Dermis blood vessel endothelial cell (primary cell): ENCODE measurements at places on chromosomes 1 and 21. TPM values are rescaled to one million over a fixed set of nuclear protein-coding genes. Genes with fewer than 3 reads are reported as not detected.

- DNase-seq: no peak
These were observed 35.8 kb upstream of the JAK1 start for GRCh38 chr1:65002156-65002507.

Gene KRTAP19-3
- not detected in 2 replicates for total RNA-seq

- DNase-seq: no peak
These were observed 27.9 kb downstream of the LIN9 start for GRCh38 chr1:226281058-226281457.

DNA sequence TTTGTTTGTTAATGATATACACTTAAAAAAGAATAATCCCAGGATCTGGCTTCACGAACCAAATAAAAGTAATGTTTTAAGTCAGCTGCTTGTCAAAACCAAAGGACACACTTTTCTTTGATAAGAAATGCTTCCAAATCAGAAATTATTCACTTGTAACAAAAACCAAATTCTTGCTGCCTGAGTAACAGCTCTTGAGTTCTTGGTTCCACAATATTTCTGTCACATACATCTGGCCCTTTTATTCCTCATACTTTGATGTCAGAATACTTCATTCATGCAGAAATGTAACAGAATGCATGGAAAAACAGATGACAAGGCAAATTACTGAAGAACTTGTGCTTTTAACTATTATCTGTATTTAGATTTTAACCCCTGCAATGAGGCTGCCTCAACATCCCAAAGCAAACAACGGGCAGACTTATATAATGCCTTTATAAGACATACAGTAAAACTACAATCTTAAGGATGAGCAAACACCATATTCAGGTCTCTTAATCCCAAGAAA, 1.5 kb downstream of the VAMP4 start:
- no peak for DNase-seq

Gene TPRG1L
- 29.4 and 32.9 TPM in 2 replicates for total RNA-seq

Gene ZNF697
- total RNA-seq: 21.1 and 23.1 TPM in 2 replicates

GRCh38 chr1:219173758-219174459, at the start of gene LYPLAL1:
LYPLAL1 (plus strand) TSS chr1:219173878; CDS start chr1:219173891, 13 bp downstream.
- peak; percentile 95 for DNase-seq

DNA sequence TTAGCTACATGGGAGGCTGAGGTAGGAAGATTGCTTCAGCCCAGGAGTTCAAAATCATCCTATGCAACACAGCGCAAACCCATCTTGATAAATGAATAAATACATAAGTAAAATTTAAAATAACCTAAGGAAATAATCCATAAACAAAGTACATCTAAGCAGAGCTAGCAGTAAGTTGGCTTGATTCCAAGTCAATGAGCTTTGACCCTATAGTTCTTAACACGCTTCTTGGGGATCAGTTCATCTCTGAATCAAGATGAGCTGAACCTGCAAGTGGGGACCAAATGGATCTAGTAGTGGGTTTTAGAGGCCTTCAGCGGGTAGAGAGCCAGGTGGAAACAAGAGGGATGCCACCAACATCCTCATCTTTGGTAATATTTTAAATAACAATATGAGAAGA, 31.5 kb upstream of the PHGDH start:
- DNase-seq: no peak

DNA sequence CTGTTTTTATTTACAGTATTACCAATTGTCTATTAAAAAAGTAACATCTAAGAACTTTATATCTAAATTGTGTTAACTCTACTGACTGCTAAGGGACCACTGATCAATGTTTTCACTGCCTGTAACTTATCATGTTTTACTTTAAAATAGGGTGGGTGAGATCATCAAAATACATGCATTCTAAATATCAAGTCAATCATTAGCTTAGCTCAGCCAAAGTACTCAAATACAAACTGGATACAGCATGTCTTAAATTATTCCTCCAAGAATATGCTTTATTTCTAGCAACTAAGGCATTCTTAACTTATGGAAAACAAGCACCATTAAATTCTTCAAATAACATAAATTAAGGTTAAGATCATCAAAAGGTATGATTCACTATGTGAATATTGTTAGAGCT, 638.7 kb upstream of the RGS18 start:
- no peak for DNase-seq

GRCh38 chr1:116332451-116332850, 40.6 kb upstream of the ATP1A1 start:
- no peak for DNase-seq

DNA sequence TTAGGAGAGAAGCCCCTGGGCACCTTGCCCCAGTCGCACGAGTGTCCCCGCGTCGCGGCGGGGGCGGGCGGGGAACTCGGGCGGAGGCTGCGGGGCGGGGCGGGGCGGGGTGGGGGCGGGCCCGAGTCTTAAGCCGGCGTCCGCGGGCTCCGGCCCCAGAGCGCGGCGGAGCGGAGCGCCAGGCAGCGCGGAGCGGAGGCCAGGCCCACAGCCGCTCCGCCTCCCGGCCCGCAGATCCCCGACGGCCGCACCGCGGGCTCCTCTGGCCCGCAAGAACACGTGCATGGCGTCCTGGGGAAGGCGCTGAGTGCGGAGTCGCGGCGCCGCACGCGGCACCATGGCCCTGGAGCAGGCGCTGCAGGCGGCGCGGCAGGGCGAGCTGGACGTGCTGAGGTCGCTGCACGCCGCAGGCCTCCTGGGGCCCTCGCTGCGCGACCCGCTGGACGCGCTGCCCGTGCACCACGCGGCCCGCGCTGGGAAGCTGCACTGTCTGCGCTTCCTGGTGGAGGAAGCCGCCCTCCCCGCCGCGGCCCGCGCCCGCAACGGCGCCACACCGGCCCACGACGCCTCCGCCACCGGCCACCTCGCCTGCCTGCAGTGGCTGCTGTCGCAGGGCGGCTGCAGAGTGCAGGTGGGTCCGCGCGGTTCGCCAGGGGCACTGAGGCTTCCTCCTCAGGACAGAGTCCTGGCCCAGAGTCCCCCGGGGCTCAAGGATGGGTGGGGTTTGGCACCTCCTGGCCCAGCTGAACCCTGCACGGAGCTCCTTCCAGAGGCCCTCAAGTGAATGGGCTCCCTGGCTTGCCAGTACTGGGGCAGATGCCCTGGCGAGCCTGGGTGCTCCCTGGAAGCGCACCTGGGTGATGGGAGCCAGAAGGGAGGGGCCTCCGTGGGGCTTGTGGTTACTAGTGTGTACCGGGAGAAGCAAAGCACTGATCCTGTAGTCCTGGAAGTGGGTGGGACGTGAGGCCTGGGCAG, at the start of gene ESPN:
TSS of gene ESPN (plus strand) at position 158 of the 975 bp plus-strand sequence. CDS start at position 338, 180 bp downstream.
- no peak for DNase-seq

DNA sequence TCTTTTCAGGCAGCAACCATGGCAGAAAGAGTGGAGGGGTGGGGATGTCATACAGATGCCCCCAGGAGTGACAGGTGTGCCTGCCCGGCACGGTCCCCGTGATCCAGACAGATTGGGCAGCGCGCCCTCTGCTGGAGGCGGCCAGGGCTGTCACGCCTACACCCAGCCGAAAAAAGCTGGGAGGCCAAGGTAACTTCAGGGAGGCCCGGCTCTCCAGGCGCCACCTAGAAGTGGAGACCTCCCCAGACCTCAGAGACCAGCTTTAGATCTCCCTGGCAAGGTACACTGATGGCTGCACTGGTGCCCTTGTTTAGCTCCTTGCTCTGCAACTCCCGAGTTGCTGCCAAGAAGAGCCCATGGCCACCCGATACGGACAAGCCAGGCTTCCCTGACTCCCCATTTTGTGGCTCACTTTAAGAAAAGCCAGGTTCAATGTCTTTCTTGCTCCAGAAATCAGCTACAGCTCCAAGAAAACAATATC, 6.6 kb downstream of the GOLT1A start:
- peak; percentile 67 for DNase-seq

DNA sequence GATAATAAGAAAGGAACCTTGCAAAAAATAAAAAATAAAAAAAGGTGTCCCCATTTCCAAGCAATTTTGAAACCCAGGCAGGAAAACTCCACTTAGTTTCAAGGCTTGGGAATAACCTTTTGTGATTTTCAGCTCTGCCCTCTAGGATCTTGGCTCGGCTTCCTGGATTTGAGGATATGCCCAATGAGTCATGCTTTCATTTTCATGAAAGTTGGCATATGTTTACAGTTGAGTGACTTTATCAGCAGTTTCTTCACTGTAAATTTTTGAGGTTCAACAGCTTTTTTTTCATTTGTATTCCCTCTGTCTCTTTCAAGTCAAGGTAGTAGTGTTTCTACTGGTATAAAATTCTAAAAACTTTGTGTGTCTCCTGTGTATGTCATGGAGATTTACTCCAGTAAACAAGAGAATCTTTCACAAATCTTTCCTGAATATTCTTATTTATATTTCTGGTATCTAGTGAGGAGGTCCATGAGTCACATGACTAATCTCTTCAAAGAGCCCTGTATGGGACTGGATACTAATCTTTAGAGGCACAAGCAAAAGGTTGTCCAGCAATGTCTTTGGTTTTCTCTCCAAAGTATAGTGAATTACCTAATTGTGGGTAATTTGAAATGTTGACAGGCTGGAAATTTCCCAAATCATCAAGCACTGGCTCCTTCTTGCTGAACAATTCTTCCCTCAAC, 335.3 kb downstream of the BRINP2 start:
- DNase-seq: peak; percentile 26

DNA sequence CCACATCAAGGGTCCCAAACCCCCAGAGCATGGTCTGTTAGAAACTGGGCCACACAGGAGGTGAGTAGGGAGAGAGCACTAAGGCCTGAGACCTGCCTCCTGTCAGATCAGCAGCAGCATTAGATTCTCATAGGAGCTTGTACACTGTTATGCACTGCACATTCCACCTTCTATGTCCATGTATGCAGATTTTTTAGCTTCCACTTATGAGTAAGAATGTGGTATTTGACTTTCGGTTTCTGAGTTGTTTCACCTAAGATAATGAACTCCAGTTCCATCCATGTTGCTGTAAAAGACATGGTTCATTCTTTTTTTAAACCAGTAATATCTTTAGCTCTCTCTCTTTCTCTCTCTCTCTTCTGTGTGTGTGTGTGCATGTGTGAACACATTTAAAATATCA, 663 bp upstream of the GBP6 start:
- no peak for DNase-seq
